ENCODE measurements at places on chromosomes 3 and 15.

DNA sequence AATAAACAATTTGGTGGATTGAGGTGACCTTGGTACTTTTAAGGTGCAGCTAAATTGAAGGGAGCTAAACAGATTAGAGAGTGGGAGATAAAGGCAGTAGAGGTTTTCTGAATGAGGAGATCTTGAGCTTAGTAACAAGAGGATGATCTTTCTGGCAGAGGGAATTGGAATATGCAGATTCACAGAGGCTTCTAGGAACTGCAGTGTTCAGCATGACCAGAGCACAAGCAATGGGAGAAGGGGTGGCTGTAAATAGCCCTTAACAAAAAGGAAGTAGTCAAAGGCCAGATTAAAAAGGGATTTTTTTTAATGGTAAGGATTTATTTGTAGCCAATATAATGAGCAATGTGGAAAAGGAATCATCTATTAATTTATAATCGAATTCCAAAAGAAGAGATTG lies 5.7 kb upstream of the BNIP2 start:
- DNase-seq = no peak

- no peak for DNase-seq
These were observed 1.2 kb downstream of the GP5 start for GRCh38 chr3:194397757-194398312.

- DNase-seq = no peak
These were observed 118.7 kb upstream of the ACP3 start for GRCh38 chr3:132198516-132198915.

- DNase-seq = no peak
These were observed 26.5 kb downstream of the AKAP13 start for GRCh38 chr15:85406916-85407315.

DNA sequence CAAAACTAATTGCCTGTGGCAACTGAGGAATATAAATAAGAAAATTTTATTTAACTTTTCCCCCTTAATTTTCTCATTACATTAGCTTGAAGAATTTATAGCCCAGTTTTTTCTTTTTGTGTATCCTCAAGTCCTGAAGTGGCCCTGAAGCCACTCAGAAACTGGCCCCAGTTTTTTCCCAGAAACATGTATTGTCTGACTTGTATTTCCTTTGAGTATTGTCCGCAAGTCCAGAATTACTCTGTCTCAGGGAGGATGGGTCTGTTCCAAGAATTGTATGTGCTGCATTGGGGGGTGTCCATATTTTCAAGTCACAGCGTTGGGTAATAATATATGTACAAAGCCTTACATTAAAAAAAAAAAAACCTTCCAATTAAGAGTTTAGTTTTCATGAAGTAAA lies 149.7 kb upstream of the IL12A start:
- no peak for DNase-seq
